ENCODE measurements at places on chromosomes 16 and 17. TPM values are rescaled to one million over a fixed set of nuclear protein-coding genes. Genes with fewer than 3 reads are reported as not detected.

SCNN1G gene
- total RNA-seq: not detected

ETV4 gene
- 8.1 TPM for total RNA-seq

ADCY9 gene
- 3.9 TPM for total RNA-seq

NME2 gene
- total RNA-seq: 954 TPM

KLHL36 gene
- 23.5 TPM for total RNA-seq

CTRB2 gene
- not detected for total RNA-seq

SBK1 gene
- total RNA-seq: not detected

IGSF6 gene
- not detected for total RNA-seq

GNG13 gene
- total RNA-seq: not detected

GPR179 gene
- total RNA-seq: not detected

CA4 gene
- total RNA-seq: not detected

RNF222 gene
- not detected for total RNA-seq

ZSCAN10 gene
- total RNA-seq: not detected

TAC4 gene
- total RNA-seq: not detected

FUS gene
- total RNA-seq: 21.5 TPM

RASD1 gene
- not detected for total RNA-seq

HAP1 gene
- total RNA-seq: 0.06 TPM

CRHR1 gene
- 1.2 TPM for total RNA-seq

ACACA gene
- total RNA-seq: 50.3 TPM

KRTAP29-1 gene
- not detected for total RNA-seq

TNFRSF13B gene
- not detected for total RNA-seq

PYDC1 gene
- total RNA-seq: not detected

CSH2 gene
- total RNA-seq: not detected
